ENCODE measurements at places on chromosomes 12 and 14. TPM values are rescaled to one million over a fixed set of nuclear protein-coding genes. Genes with fewer than 3 reads are reported as not detected.

Gene TMEM179
- not detected for total RNA-seq

Gene NANOG
- total RNA-seq = not detected

Gene STAC3
- total RNA-seq = not detected

Gene SLC6A12
- not detected for total RNA-seq

Gene NTF3
- total RNA-seq = not detected

Gene SDR9C7
- not detected for total RNA-seq

Gene GPR84
- not detected for total RNA-seq

Gene GALNT9
- 0.40 TPM for total RNA-seq

Gene PPM1H
- 2.0 TPM for total RNA-seq

Gene ENDOU
- not detected for total RNA-seq

Gene TAS2R7
- total RNA-seq = 0.14 TPM

Gene CCDC85C
- 12.4 TPM for total RNA-seq

Gene KRT71
- not detected for total RNA-seq

Gene HOTAIR
- total RNA-seq = not detected

Gene CLEC4C
- not detected for total RNA-seq

Gene PTPRB
- total RNA-seq = 173 TPM

Gene RTN1
- 0.93 TPM for total RNA-seq

Gene CACNA2D4
- total RNA-seq = 0.43 TPM

Gene PLBD1
- total RNA-seq = 1.0 TPM

Gene MYF6
- total RNA-seq = not detected

Gene CLEC1B
- not detected for total RNA-seq

Gene HVCN1
- total RNA-seq = 4.7 TPM

Gene FOXG1
- total RNA-seq = 0.07 TPM

Gene CATSPERB
- total RNA-seq = not detected

Gene JDP2
- 3.3 TPM for total RNA-seq

Gene LIN7A
- 0.36 TPM for total RNA-seq

Gene BEST3
- total RNA-seq = 0.07 TPM

Gene OR6C75
- total RNA-seq = not detected

Gene CEBPE
- total RNA-seq = not detected

Gene GALNT8
- total RNA-seq = 0.27 TPM

Gene FLVCR2
- total RNA-seq = 0.66 TPM

Gene PLEKHG7
- total RNA-seq = not detected

Gene KCNK13
- 0.07 TPM for total RNA-seq

Gene ADAM20
- 1.2 TPM for total RNA-seq

Gene OR4K13
- total RNA-seq = not detected

Gene IFNG-AS1
- total RNA-seq = not detected

Gene SLC2A13
- 7.0 TPM for total RNA-seq

Gene KIF26A
- 12.4 TPM for total RNA-seq

Gene RTL1
- total RNA-seq = not detected

Gene KRT78
- not detected for total RNA-seq

Gene STAB2
- not detected for total RNA-seq

Gene BAZ1A
- 81.3 TPM for total RNA-seq

Gene ISCA2
- total RNA-seq = 17.7 TPM

Gene POTEM
- not detected for total RNA-seq

Gene TSPAN8
- total RNA-seq = 0.22 TPM

Gene C14orf132
- 6.0 TPM for total RNA-seq

Gene UNC79
- total RNA-seq = under 0.01 TPM

Gene TEX52
- total RNA-seq = not detected

Gene KNTC1
- 69.3 TPM for total RNA-seq

Gene TAS2R20
- 8.6 TPM for total RNA-seq

Gene CAPS2
- 4.0 TPM for total RNA-seq

Gene TAS2R50
- total RNA-seq = 6.0 TPM

Gene C1QL4
- 0.13 TPM for total RNA-seq

Gene GLT8D2
- total RNA-seq = 2.2 TPM

Gene CCDC184
- 0.36 TPM for total RNA-seq

Gene RECQL
- total RNA-seq = 157 TPM

Data from thoracic aorta endothelial cell (primary cell).